ENCODE measurements at places on chromosomes 1 and 21.

GRCh38 chr1:216626394-216627067, 96.7 kb downstream of the ESRRG start:
- DNase-seq, result no peak

GRCh38 chr1:196143602-196144342, 464.5 kb downstream of the KCNT2 start:
- no peak for DNase-seq

- DNase-seq, result no peak
These were observed 504 bp downstream of the SCCPDH start for GRCh38 chr1:246724731-246725095.

DNA sequence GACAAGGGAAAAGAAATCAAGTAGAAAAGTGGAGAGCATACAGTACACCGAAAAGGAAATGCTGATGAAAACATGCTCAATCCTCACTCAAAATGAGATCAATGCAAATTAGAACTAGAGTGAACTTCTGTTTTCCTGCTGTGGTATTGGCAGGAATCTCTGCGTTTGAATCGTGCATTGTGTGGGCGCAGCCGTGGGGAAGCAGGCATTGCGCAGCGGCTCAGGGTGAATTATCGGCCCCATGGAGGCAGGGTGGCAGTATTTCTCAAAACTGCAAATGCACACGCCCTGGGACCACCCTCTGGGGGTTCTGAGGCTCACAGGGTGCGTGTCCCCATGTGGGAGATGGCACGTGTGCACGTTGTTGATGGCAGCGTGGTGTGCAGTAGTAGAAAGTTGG, 140.6 kb downstream of the PEX14 start:
- no peak for DNase-seq

GRCh38 chr1:240255922-240256321, 164.2 kb downstream of the FMN2 start:
- no peak for DNase-seq

GRCh38 chr1:153617663-153618062, 1.5 kb upstream of the S100A14 start:
- peak; percentile 53 for DNase-seq

DNA sequence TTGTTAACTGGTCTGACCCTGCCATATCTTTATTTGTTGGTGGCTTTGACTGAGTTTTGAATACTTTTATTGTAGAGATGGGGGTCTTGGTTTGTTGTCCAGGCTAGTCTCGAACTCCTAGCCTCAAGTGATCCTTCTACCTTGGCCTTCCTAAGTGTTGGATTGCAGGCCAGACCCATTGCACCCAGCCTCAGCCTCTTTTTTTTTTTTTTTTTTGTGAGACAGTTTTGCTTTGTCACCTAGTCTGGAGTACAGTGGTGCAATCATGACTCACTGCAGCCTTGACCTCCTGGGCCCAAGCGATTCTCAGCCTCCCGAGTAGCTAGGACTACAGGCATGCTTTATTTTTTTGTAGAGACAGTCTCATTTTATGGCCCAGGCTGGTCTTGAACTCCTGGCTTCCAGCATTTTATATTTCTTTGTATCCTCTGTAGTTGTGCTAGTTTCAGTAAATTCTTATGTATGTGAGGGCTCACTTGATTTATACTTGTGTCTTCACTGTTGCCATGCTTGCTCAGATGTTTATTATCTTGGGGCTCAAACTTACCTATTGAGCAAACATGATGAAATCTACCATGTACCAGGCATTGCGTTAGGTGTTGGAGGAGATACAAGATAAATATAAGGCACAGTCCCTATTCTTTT, 24.1 kb downstream of the THRAP3 start:
- no peak for DNase-seq

- no peak for DNase-seq
These were observed 101.9 kb upstream of the ZNF644 start for GRCh38 chr1:91123773-91124172.

DNA sequence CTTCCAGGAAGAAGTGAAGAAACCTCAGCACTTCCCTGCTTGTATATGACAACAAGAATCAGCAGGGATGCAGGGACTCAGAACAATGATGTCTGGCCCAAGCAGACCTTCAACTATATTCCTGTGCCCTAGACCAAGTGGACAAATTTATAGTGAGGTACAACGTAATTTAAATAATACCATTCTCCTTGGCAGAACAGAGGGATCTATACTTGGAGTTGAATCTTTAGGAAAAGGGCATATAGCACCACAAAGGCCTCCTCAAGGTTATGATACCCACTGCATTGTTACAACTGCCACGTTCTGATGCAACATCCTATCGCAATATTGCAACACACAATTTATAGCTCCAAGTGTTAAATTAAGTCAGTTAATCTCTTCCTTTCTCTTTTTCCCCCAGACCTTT, 29.1 kb upstream of the GFI1 start:
- no peak for DNase-seq

GRCh38 chr1:171366085-171366484, 52.1 kb downstream of the FMO4 start:
- DNase-seq, result no peak

DNA sequence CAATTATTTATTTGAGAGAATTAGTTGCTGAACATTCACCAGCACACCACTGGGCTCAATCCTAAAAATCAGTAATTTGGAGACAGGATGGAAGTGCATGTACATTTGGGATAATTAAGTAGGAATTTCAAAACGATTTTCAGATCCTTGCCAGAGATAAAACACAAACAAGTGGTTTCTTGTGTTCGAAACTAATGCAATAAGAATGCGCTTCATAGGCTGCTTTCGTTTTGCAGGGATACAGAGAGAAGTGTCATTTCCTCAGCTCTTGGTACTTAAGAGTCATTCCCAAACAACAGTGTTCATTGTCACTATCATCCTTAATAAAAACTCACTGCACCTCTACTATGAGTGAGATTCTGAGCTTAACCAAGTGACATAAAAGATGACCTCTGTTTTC, 20.6 kb upstream of the USP24 start:
- no peak for DNase-seq

DNA sequence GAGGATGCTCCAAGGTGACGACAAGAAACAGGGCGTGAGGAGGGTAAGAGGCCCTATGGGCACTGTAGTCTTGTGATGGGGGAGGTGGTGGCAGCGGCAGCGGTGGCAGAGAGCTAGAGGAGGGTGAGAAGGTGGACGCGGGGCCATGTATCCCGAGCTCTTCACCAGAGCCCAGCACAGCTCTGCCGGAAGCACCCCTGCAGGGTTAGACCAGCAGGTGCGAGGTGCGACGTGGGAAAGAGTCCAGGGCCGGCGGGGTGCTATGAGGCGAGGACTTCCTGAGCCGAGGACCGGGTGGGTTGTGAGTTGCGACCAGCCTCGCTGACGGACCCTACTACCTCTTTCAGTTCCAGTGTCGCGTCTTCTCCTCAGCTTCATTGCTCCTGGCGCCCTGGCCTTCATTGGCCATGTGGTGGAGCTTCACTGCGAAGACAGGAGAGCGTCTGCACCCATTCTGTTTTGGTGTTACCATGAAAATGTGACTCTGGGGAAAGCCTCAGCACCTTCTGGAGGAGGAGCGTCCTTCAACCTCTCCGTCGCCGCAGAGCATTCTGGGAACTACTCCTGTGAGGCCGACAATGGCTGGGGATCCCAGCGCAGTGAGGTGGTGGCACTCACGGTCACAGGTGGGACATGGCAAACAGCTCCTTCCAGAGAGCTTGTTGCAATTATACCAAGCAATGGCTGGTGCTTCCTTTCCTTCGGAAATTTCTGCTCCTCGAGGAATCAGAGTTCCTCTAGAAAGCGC, 67.9 kb upstream of the KIRREL1 start:
- DNase-seq, result no peak

DNA sequence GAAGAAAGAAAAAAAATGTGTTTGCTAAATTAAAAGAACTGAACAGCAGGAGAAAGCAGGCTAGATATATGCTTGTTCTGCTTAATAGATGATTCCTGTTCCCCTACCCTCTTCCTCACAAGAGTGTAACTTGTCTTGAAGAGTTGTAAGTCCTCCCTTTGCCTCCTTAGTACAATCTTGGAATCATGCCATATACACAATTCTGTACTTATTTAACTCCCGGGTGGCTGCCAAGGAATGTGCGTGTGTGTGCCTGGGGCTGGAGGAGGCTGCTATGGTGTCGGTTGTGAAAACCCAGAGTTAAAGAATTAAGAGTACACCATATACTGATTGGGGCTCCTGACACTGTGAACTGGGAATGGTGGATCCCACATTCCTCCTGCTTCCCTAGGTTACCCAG, 194.2 kb downstream of the SIPA1L2 start:
- DNase-seq, result no peak

DNA sequence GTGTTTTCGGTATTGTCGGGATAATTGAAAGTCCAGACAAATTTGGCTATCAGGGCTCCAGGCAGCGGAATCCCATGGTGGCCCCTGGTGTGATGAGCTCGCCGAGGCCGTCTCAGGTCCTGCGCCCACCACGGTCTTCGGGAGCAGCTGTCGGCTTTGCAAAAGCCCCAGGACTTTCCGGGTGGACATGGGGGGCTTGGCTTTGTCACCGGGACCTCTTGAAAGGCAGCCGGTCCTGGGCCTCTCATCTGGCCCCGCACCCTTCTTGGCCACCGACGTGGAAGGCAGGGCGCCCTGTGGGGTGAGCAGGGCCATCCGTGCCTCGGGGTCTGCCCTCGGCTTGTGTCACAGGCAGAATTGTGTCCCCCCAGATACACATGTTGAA, 87.1 kb upstream of the ACTRT2 start:
- no peak for DNase-seq

GRCh38 chr1:233912447-233912846, 8.0 kb downstream of the SLC35F3 start:
- no peak for DNase-seq

DNA sequence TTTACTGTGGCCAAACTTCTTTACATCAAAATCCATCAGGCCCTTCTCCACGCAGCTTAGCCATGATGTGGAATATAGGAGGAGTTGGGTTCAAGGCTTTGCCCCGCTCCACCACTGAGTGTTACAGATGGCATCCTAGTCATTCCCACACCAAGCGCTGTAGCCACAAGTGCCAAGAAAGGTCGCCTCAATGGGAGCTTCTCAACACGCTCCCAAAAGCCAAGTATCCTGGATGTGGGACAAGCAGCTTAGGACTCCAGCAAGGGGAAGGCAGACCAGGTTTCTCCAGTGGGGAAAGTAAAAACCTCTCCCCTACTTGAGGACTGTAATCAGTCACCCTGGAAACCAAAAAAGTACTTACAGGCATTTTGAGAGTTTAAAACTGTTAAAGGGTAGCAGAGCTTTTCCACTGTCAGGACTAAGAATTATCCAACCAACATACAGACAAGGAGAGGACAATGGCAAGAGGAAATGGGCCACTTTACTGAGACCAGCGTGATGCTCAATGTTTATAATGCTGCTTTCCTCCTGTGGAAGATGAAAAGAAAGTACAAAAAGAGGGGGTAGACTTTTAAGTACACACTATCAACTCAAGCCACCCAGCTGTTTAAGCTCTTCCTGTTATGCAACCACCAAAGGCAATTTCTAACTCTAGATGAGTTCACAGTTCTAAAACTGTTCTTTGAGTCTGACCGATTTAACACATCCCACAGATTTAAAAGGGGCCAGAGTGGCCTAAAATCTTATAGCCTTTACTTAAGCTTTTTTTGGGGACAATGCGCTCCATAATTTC, 120.7 kb upstream of the KRTAP19-8 start:
- DNase-seq, result no peak

- DNase-seq, result no peak
These were observed 2.3 kb downstream of the LHX9 start for GRCh38 chr1:197919346-197920066.

DNA sequence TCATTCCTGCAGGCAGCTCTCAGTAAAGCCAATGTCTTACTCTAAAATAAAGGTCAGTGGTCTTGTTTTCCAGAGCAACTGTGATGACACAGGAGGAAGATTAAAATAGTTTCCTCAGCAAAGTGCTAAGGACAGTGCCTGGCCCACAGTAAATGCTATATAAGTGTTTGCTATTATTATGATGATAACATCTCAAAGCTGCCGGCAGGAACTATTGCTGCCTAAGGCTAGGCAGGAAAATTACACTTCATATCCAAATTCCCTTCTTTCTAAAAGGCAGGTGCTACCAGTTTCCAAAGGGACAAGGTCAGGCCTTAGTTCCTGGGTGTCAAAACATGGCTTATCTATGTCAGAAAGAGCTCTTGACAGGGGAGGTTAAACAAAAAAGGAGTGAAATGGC, 401.3 kb downstream of the HHAT start:
- DNase-seq, result no peak

GRCh38 chr1:29963946-29964345, 727.6 kb downstream of the PTPRU start:
- no peak for DNase-seq

GRCh38 chr1:64524614-64525013, 54.7 kb downstream of the CACHD1 start:
- DNase-seq, result no peak

DNA sequence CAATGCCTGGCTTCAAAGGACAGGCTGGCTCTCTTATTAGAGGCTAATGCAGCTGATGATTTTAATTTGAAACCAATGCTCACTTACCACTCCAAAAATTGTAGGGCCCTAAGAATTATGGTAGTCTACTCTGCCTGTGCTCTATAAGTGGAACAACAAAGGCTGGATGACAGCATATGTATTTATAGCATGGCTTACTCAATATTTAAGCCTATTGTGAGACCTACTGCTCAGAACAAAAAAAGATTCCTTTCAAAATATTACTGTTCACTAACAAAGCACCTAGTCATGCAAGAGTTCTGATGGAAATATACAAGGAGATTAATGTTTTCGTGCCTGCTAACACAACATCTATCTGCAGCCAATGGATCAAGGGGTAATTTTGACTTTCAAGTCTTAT, 73.8 kb upstream of the DUSP10 start:
- DNase-seq, result no peak

DNA sequence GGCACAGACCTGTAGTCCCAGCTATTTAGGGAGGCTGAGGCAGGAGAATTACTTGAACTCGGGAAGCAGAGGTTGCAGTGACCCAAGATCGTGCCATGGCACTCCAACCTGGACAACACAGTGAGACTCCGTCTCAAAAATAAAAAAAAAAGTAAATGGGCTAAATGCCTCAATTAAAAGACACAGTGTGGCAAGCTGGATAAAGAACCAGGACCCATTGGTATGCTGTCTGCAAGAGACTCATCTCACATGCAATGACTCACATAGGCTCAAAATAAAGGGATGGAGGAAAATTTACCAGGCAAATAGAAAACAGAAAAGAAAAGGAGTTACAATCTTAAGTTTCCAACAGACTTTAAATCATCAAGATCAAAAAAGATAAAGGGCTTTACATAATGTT, 40.3 kb downstream of the ACBD6 start:
- no peak for DNase-seq

DNA sequence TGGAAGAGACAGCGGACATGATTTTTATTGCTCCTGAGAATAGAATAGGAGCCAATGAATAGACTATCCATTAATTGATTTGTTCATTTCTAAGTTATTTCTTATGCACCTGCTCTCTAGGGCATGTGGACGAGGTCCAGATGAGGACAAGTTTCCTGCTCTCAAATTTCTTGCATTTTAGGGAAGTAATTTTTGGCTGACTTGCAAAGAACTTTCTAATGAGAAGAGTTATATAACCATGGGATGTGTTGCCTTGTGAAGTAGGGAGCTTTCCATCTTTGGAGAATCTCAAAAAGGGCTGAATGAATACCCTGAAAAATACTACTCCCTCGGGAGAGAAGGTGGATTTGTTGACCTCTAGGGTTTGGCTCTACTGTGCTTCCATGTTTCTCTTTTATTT, 243.0 kb downstream of the KIF26B start:
- DNase-seq, result no peak

- peak; percentile 41 for DNase-seq
These were observed 74.1 kb downstream of the XCL2 start for GRCh38 chr1:168469690-168470089.

GRCh38 chr1:211305044-211305443, 21.6 kb upstream of the TRAF5 start:
- DNase-seq, result no peak

GRCh38 chr1:186617926-186618325, 62.3 kb downstream of the PTGS2 start:
- DNase-seq, result no peak
